ENCODE measurements at places on chromosomes 1 and 21.

DNA sequence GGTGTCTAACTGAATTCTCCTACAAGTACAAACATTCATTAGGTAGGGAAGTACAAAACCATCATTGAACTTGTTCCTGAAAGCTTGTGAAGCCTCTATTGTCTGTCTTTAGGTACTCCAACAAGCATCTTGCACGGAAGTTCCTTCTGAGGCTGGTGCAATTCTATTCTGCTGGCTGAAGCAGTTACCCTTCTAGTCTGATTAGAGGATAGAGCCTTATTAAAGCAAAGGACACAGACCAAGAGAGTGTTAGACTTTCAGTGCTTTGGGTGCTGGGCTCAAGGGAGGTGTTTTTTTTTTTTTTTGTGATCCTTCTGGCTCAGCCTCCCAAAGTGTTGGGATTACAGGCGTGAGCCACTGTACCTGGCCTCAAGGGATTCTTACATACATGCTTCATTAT is 43.8 kb downstream of the HHAT start:
- no peak for DNase-seq

- DNase-seq = no peak
Observed at GRCh38 chr1:30900931-30901560, 7.5 kb downstream of the SDC3 start.

- no peak for DNase-seq
Observed at GRCh38 chr1:208557046-208557722, 313.0 kb upstream of the PLXNA2 start.

DNA sequence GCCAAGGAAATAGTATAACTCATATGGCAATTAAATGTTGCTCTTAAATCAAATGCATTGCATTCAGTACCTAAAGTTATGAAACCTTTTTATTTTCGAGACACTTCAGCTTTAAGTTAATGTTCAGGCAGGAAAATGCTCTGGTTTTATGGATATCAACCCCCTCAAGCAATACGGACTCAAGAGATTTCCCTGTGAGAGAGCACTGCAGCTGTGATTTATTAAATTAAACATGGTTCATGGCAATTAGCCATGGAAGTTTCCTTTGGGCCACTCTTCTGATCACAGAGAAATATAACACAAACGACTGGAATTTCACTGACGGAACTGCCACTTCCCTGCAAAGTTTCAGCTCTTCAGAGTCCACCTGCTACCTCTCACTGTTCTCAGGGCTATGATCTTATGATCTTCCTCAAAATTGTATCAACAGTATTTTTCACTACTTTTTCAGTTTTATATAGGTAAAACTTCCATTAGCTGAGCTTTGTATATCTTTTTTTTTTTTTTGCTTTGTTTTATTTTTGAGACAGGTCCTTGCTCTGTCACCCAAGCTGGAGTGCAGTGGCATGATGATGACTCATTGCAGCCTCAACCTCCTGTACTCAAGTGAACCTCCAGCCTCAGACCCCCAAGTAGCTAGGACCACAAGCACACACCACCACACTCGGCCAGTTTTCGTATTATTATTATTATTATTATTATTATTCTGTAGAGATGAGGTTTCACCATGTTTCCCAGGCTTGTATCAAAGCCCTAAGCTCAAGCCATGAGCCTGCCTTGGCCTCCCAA is 923.1 kb upstream of the TMPRSS15 start:
- no peak for DNase-seq

GRCh38 chr1:150150133-150151021 is 661 bp downstream of the PLEKHO1 start:
- peak; percentile 67 for DNase-seq

DNA sequence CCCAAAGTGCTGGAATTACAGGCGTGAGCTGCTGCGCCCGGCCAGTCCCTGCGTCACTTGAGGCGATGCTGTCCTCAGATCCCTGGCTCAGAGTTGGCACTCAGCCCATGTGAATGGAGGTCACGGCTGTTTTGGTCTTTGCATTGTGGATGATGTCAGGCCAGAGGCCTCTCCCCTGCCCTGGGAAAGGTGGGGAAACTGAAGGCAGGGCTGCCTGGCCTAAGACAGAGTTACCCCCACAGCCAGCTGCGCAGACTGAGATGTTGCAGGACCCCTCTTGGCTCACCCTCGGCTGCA is 821 bp downstream of the MASP2 start:
- DNase-seq = no peak

- peak; percentile 48 for DNase-seq
Observed at GRCh38 chr1:186302381-186302920, 72.6 kb downstream of the TPR start.

DNA sequence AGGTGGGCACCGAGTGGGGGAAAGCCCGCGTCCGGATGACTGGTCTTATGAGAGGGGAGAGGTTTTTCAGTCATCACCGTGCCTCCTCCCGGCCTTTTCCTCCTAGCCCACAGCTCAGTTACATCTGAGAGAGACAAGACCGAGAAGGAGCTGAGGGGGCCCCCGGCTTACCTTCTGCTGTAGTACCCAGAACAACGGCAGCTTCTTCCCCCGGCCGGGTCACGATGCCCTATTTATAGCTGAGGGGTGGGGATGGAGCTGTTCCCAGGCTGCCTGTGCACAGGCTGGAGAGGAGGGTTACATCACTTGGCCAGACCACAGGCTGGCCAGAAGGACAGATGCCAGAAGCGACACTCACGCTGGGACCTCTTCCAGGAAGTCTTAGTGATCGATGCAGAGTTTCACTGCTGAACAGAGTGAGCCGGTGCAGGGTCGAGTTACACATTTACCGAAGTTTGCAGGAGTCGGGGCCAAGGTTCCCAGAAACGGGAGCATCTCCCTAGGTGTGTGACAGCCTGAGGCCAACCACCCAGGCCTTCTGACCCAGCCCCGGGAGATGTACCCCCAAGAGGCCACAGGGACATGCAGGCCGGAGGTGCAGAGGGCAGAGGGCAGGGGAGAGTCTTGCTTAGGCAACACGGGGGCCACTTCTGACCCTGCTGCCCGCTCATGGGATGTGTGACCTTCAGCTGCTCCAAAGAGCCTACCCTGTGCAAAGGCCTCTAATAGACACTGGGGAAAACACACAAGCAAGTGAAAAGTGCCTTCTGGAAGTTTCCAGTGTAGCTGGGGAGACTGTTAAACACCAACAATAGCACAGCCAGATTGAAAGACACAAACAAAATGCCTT is at the start of gene AGT:
Gene AGT (minus strand): TSS at position 208 of the 850 bp plus-strand sequence. CDS start 3,299 bp downstream, outside the sequence.
- DNase-seq = peak; percentile 90

GRCh38 chr1:55560266-55560665 is 345.1 kb upstream of the USP24 start:
- DNase-seq = no peak

DNA sequence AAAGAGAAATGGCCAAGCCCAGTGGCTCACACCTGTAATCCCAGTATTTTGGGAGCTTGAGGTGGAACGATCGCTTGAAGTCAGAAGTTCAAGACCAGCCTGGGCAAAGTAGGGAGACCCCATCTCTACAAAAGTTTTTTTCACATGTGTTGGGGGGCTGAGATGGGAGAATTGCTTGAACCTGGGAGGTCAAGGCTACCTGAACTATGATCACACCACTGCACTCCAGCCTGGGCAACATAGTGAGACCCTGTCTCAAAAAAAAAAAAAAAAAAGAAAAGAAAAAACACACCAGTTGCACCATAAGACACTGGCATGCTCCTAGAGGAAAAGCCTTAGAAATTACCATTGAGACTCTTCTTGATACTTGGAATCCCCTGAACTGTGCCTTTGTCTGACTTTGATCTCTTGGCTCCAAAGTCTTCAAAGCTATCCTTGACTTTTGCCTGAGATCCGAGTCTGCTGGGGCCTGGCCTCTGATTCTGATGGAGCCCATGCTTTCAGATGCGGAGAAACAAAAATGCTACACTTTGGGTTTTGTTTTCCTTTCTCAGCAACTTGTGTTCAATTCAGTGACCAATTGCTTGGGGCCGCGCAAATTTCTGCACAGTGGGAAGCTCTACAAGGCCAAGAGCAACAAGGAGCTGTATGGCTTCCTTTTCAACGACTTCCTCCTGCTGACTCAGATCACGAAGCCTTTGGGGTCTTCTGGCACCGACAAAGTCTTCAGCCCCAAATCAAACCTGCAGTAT is 33.7 kb downstream of the ATP5PO start:
- no peak for DNase-seq

DNA sequence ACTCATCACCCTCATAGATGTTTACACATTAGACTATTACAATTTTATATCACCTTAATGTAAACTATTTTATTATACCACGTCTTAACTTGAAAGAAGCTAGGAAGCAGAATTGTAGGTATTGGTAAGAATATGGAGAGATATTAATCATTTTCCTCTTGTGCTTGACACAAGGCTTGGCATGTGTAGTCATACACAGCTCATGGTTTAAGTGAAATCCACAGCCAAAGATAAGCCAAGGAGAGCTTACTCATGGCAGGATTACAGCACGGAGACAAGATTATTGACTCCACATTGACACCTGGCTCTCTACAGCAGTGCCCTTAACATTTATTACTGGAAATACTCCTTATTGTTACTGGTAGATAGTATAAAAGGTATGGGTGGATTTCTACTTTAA is 68.4 kb upstream of the ADGRL4 start:
- DNase-seq = peak; percentile 4

DNA sequence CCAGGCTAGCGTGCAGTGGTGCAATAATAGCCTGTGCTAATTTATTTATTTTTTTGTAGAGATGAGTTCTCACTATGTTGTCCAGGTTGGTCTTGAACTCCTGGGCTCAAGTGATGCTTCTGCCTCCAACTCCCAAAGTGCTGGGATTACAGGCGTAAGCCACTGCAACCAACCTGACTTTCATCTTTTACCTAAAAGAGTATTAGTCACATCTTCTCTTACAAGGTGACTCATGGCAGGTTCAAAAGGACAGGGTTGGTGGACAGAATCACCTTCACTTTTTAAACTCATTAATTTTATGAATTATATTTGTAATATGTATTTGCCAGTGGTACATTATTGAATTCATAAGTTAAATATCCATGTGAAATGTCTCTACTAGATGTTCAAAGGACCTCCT is 18.1 kb downstream of the JAM2 start:
- DNase-seq = no peak

GRCh38 chr1:38026592-38027200 is 14.2 kb downstream of the UTP11 start:
- peak; percentile 70 for DNase-seq

GRCh38 chr1:229080361-229080760 is 190.6 kb upstream of the RAB4A start:
- no peak for DNase-seq

DNA sequence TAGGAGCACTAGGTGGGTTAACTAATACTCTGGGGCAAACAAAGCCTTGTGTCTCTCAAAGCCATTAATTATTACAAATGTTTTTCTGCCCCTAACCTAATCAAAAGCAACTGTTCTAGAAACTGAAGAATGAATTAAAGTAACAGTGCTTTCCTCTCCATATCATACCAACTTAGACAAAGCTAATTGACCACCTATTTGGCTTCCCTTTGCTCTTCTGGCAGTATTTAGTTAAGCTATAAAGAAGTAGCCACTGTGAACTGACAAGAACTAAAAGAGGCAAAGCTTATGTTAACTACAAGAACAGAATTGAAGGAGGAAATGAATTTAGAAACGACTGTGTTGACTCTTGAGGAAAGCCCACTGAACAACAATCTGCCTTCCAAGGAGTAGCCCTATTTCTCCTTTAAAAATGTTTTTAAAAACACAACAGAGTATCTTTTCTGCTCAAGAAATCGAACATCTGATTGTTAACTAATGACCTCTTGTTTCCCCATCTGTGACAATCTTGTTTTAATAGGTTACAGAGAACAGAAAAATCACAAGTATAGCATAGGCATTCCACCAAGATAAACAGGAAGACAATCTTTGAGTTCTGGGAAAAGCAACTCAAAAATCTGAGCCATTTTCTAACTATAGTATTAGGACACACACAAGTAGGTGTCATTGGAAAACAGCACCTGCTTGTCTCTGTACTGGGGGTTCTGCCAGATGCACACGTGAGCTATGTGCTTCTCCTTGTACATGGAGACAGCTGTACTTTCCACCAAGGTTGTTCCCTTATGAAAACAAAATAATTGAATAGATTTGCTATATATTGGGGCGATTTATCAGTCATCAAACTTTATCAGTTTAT is 3.1 kb upstream of the EGLN1 start:
- no peak for DNase-seq

DNA sequence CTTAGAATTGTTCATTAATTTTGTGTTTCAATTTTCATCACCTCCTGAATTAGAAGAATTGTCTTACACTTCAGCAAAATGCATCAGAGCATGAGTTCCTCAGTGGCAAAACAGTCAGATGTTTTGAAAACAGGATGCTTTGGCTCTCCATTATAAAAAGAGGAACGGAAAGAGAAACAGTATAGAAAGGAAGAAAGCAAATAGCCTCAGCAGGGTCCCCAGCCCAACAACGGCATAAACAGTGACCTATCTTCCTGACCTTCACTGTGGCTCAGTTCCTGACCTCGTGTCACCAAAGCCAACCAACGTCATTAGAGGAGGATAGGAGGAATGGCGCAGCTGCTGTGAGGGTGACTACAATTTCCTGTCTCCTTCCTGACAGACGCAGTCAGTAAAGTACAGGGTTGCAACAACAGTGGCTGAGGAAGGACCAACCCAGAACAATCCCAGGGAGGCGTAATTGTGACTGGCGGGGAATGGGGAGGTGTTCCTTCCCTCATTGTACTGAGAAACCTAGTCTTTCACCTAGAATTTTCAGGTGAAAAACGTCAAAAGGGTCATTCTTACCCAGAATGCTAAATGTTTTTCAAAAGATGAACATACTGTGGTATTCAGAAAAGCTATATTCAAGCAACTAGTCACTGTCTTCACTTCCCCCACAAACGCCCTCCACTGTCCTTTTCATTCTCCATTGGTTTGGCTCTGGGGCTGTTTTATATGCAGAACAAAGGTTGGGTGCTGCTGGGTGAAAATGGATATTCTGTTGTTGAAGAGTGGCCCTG is 197.9 kb upstream of the SGIP1 start:
- peak; percentile 61 for DNase-seq

DNA sequence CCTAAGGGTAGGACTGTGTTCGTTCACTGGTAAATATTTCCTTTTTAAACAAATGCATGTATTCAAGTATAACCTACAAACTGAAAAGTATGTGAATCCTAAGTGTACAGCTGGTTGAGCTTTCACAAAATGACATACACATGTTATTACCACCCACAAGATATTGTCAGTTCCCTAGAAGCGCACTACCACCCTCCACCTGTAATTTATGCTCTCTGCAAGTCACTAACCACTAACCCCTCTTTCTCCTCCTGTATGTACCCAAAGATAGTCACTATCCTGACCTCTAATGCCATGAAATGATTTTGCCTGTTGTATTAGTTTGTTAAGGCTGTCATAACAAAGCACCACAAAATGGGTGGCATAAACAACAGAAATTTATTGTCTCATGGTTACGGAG is 82.8 kb upstream of the CHODL start:
- no peak for DNase-seq
